ENCODE measurements at places on chromosomes 11 and 22.

DNA sequence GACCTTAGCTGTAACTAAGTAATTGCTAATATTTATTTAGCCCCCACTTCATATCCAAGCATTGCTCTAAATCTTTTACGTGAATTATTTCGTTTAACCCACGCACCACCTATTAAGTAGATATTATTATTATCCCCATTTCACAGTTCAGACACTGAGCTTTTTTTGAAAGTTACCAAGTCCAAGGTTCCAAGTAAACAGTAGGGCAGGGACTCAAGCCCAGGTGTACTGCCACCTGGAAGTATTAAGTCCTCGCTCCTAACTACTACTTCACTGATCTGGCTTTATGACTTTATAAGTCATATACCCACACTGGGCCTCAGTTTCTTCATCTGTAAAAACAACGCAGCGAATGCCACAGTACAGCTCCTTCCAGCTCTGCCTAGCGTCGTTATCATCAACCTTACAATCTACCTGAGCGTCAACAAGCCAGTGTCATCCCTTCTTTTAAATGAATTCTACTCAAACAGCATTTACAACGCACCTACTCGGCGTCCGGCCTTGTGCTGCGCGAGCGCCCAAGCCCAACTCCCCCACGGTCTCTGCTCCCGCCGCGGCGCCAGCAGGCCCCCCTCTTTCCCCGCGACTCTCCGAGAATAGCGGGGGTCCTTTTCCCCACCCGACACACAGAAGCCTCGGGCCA lies 624 bp downstream of the TMEM41B start:
- peak overlapping the region; percentile 88 for H3K27ac ChIP-seq
- H3K4me1 ChIP-seq = peaks cover 30% of the 10 kb centered on the region
- H3K4me3 ChIP-seq = peak overlapping the region; percentile 82
- no peak for DNase-seq
- H3K27me3 ChIP-seq = no peaks in the 10 kb centered on the region

GRCh38 chr11:134906356-134906955 lies 494.4 kb upstream of the B3GAT1 start:
- peaks cover 3% of the 10 kb centered on the region for H3K4me1 ChIP-seq
- DNase-seq = no peak
- H3K4me3 ChIP-seq = no peak overlapping the region
- no peaks in the 10 kb centered on the region for H3K36me3 ChIP-seq
- H3K27me3 ChIP-seq = no peaks in the 10 kb centered on the region
- no peak overlapping the region for H3K27ac ChIP-seq

DNA sequence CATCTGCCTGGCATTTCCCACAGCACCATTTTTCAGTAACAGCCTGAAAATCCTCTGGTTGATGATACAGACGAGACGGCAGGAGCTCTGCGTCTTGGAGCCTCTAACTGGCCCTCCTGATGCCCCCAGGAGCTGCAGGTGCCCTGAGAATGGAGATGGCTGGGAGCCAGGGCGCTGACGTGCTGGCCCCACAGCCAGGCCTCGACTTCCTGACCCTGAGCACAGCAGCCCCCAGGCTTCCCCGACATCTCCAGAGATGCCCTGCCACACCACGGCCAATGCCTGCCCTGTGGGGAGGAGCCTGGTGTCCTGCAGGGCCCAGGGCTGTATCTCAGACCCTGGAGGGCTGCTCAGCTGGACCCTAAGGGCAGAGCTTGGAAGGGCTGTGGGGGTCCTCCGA lies 21.5 kb downstream of the TOLLIP start:
- no peak overlapping the region for H3K4me3 ChIP-seq
- H3K36me3 ChIP-seq = peaks cover 82% of the 10 kb centered on the region
- H3K27ac ChIP-seq = no peak overlapping the region
- H3K4me1 ChIP-seq = peaks cover 4% of the 10 kb centered on the region
- DNase-seq = no peak
- H3K27me3 ChIP-seq = no peaks in the 10 kb centered on the region

- DNase-seq = peak; percentile 87
- peaks cover 36% of the 10 kb centered on the region for H3K4me1 ChIP-seq
- H3K36me3 ChIP-seq = peaks cover 13% of the 10 kb centered on the region
- peak overlapping the region; percentile 94 for H3K4me3 ChIP-seq
- H3K27me3 ChIP-seq = no peaks in the 10 kb centered on the region
Measured at GRCh38 chr11:63813563-63814382, 517 bp downstream of the SPINDOC start.

DNA sequence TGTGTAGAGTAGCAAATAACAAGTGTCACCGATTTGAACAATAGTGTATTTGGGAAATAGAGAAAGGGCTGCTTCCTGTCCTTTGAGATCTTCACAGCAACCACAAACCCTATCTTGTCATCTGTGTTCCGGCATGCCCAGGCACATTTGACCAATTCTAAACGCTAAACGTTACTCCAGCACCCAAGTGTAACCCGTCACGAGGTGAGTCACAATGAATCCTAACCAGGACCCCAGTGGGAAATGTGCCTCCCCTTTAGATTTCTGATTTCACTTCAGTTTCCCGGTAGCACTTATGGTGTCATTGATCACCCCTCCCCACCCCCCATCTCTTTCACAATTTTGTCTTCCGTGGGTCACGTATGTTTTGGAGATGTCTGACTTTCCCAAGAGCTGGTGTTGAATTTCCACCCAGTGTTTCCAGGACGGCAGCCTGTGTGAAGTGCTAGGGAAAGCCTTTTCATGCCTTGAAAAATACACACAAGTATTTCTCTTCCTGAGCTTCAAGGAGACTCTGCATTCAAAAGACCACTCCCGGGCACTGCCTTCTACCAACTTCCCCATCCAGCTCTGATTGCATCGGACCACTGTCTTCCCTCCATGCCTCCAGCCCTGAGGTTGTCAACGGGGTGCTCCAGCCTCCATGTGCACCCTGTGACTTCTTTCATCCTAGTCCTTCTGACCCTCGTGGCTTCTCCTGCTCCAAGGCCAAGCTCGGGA lies 10.5 kb upstream of the C11orf24 start:
- no peaks in the 10 kb centered on the region for H3K27me3 ChIP-seq
- H3K36me3 ChIP-seq = no peaks in the 10 kb centered on the region
- H3K4me1 ChIP-seq = no peaks in the 10 kb centered on the region
- no peak overlapping the region for H3K4me3 ChIP-seq
- H3K27ac ChIP-seq = peak overlapping the region; percentile 2

DNA sequence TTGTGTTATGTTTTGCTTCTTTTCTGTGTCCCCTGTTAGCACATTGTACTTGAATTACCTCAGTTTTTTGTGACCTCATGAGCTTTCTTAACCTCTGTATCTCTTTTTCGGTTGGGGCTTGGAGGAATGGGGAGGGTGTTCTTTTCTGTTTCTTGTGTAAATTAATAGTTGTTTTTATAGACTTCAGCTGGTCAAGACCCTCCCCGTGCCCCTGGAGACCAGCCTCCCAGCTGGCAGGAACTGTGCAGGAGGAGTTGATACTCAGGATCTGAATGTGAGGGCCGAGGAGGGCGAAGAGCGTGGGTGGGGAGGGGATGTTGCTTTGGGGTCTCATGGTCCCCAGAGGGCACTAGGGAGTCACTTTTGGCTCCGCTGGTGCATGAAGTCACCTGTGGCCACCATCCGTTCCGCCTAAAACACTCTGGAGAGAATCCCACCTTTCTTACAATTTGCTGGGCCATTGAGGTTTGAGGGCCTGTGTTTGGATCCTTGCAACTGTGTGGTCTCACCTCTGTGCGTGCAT lies 44.3 kb upstream of the NNMT start:
- H3K4me1 ChIP-seq = peaks cover 7% of the 10 kb centered on the region
- H3K36me3 ChIP-seq = peaks cover 97% of the 10 kb centered on the region
- no peak overlapping the region for H3K27ac ChIP-seq
- H3K27me3 ChIP-seq = no peaks in the 10 kb centered on the region

DNA sequence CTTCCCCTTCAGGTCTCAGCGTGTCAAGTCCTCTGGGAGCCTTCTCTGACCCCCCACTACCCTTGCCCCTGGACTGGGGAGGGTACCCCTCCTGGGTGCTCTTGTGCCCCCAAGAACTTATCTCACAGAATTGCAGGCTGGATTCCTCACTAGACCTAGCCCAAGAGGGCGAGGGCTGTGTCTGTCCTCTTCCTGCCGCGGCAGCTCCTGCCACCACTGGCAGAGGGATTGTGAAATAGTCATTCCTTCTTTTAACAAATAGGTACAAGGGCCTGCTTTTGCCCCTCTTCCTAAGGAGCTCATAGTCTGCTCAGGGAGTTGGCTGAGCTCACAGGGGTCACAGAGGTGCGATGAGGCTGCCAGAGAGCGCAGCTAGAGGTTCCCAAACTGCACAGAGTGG lies 5.5 kb downstream of the RAB36 start:
- no peak overlapping the region for H3K4me3 ChIP-seq
- H3K36me3 ChIP-seq = no peaks in the 10 kb centered on the region
- peaks cover 82% of the 10 kb centered on the region for H3K4me1 ChIP-seq
- no peak for DNase-seq

DNA sequence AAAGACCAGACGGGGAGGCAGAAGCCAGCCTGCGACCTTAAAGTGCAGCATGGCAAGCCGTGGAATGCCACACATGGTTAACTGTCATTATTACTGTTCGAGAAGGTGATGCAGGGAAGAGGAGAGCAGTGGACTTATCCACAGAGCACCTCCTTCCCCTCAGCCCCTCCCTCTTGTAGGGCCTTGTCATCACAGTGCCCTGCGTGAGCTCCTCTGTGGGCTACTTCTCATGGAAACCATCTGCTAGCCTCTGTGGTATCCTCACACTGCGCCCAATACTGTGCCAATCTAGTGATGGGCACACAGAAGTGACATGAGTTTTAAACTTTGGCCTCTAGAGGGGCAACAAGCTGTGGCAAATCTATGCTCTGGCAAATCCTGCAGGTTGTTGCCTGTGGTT lies 18.2 kb upstream of the CCDC134 start:
- peaks cover 5% of the 10 kb centered on the region for H3K4me1 ChIP-seq
- no peak overlapping the region for H3K4me3 ChIP-seq
- no peaks in the 10 kb centered on the region for H3K27me3 ChIP-seq
- no peak for DNase-seq

DNA sequence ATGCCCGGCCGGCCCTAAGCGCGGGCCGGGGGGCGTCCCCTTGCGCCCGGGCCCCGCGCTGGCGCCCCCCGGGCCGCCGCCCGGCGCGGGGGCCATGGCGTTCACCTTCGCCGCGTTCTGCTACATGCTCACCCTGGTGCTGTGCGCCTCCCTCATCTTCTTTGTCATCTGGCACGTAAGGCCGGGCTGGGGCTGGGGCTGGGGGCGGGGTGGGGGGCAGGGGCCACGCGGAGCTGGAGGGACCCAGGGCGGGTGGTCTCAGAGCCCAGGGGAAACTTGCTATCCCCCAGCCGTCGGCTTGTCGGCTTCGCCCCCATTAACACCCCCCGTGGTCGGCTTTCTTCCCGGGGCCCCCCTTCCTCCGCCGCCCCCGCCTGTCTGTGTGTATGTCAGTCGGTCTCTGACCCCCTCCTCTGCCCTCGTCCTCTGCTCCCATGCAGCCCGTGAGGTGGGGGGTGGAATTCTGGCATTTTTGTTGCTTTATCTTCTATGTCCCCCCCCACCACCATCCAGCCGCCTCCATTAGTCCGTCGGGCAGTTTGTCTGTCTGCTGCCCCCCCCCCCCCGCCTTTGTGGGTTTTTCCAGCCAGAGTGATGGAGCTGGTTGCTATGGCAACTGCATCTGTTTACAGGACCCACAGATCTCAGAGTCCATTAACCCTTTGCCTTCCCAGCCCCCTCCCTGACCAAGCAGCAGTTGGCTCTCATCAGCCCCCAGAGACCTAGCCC lies 552 bp downstream of the CNIH2 start:
- no peak overlapping the region for H3K4me3 ChIP-seq
- H3K27me3 ChIP-seq = no peaks in the 10 kb centered on the region
- H3K4me1 ChIP-seq = peaks cover 20% of the 10 kb centered on the region
- no peak overlapping the region for H3K27ac ChIP-seq
- H3K36me3 ChIP-seq = peaks cover 36% of the 10 kb centered on the region
- DNase-seq = no peak

DNA sequence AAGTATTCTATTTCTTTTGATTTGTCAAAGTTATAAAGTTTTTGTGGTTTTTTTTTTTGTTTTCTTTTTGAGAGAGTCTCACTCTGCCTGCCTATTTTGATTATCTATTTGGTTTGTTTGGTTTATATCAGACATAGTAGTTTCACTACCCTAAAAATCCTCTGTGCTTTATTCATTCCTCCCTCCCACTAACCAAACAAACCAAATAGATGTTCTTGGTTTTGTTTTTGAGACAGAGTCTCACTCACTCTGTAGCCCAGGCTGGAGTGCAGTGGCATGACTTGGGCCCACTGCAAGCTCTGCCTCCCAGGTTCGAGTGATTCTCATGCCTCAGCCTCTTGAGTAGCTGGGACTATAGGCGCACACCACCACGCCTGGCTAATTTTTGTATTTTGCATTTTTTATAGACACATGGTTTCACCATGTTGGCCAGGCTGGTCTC lies 67.9 kb downstream of the ENTHD1 start:
- H3K27ac ChIP-seq = no peak overlapping the region
- no peaks in the 10 kb centered on the region for H3K27me3 ChIP-seq
- H3K4me3 ChIP-seq = no peak overlapping the region

- no peaks in the 10 kb centered on the region for H3K4me1 ChIP-seq
- DNase-seq = peak; percentile 70
- H3K27ac ChIP-seq = no peak overlapping the region
- H3K4me3 ChIP-seq = no peak overlapping the region
- H3K27me3 ChIP-seq = no peaks in the 10 kb centered on the region
Measured at GRCh38 chr22:43388420-43388851, 23.4 kb upstream of the MPPED1 start.

DNA sequence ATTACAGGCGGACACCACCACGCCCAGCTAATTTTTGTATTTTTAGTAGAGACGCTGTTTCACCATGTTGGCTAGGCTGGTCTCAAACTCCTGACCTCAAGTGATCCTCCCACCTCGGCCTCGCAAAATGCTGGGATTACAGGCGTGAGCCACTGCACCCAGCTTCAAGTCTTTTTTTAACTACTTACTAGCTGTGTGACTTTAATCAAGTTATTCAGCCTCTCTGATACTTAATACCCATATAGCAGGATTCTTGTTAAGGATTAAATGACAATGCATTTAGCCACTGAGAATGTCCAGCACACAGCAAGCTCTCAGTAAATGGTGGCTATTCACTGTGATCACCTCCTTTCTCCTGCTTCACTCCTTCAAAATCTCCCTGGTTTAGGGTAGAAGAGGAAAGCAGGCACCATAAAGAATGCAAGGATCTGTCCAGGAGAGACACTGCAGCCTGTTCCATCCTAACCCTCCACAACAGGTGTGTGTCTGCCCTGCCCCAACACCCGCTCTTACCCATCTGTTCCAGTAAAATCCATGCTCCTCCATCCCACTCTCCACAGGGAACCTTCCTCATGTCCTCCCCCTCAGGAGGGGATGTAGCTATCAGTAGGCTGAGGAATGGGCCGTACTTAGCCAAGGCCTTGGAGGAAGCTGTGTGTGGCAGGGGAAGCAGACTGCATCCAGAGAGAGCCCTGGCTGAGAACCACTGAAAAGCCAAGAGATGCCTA lies 69.3 kb downstream of the MICAL3 start:
- H3K27me3 ChIP-seq = no peaks in the 10 kb centered on the region
- H3K27ac ChIP-seq = no peak overlapping the region
- H3K4me1 ChIP-seq = peaks cover 6% of the 10 kb centered on the region
- no peaks in the 10 kb centered on the region for H3K36me3 ChIP-seq
- peak; percentile 0 for DNase-seq

- H3K27me3 ChIP-seq = no peaks in the 10 kb centered on the region
- H3K4me3 ChIP-seq = no peak overlapping the region
- no peak overlapping the region for H3K27ac ChIP-seq
- H3K4me1 ChIP-seq = peaks cover 14% of the 10 kb centered on the region
- DNase-seq = no peak
- no peaks in the 10 kb centered on the region for H3K36me3 ChIP-seq
Measured at GRCh38 chr11:61870541-61871031, 20.8 kb downstream of the FADS3 start.

- no peak overlapping the region for H3K27ac ChIP-seq
- DNase-seq = no peak
- H3K36me3 ChIP-seq = peaks cover 8% of the 10 kb centered on the region
- no peaks in the 10 kb centered on the region for H3K4me1 ChIP-seq
Measured at GRCh38 chr11:12290477-12290922, 86.9 kb upstream of the PARVA start.

Measured in upper lobe of left lung (tissue), 6 donors.